Stimulated activated CD8-positive, alpha-beta memory T cell treated with anti-CD3 and anti-CD28 coated beads, Interleukin-4, amount 100 ng/mL, for 24 hours (primary cell): ENCODE measurements at places on chromosomes 2 and 18.

- DNase-seq: no peak
These were observed 182.3 kb downstream of the INO80D start for GRCh38 chr2:205903549-205904129.

GRCh38 chr2:166092889-166093288 lies 34.9 kb downstream of the SCN1A start:
- DNase-seq: no peak

GRCh38 chr2:98240786-98241398 lies 105.4 kb upstream of the CNGA3 start:
- DNase-seq: no peak

- DNase-seq: no peak
These were observed 210.9 kb upstream of the PKDCC start for GRCh38 chr2:41836948-41837347.

DNA sequence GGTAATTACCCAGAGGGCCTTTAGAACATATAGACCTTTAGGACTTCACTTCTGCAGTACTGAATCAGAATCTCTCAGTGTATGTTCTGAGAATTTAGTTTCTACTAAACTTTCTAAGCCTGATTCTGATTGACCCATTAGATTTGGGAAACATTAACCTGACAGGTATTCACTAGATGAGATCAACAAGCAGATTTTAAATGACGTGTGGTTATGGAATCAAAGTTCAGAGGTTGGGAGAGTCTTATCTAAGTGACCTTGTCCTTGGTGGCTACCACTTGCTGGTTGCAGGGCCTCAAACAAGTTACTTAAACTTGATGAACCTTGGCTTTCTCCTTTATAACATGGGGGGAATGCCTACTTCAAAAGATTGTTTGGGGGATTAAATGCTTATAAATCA lies 198.7 kb downstream of the PDE11A start:
- no peak for DNase-seq

DNA sequence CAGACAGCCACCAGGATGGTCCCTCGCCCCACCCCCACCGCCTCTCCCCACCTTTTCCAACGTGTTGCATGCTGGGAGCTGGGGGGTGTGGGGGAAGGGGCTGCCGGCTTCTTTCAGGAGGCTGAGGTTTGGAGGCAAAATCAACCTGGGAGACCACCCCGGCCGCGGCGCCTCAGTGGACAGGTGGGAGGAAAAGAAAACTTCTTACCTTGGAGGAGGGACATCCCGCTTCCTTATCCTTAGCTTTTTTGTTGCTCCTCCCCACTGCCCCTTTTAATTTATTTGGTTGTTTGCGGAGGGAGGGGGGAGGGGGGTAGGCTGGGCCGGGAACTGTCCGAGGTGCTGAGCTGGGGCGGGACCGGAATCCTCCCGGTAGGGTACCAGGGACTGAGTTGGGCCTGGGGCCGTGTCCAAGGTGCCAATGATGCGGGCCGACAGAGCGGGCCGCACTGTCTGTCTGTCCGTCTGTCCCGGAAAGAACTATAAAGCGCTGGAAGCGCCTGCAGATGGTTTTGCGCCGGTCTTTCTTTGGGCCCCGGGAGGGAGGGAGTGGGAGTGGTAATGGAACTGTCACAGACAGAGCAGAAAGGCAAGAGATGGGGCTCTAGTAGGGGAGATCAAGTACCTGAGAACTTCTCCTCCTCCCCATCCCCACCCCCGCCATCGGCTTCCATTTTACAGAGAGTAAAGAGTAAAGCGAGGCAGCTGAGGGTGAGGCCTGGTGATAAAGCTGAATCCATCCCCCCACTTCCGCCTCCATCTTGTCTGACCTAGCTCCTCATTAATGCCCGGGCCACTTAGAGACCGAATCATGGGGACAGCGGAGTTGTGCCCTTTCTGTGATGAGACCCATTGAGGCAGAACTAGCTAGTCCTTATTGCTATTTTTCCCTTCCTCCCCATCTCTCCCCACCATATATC lies 2.4 kb downstream of the CDK5R2 start:
- DNase-seq: no peak

GRCh38 chr18:49018554-49019445 lies 68.0 kb upstream of the SMAD7 start:
- DNase-seq: no peak

- DNase-seq: no peak
These were observed 240.8 kb upstream of the PIK3C3 start for GRCh38 chr18:41713969-41714825.

GRCh38 chr18:46570666-46571065 lies 86.4 kb downstream of the LOXHD1 start:
- no peak for DNase-seq

DNA sequence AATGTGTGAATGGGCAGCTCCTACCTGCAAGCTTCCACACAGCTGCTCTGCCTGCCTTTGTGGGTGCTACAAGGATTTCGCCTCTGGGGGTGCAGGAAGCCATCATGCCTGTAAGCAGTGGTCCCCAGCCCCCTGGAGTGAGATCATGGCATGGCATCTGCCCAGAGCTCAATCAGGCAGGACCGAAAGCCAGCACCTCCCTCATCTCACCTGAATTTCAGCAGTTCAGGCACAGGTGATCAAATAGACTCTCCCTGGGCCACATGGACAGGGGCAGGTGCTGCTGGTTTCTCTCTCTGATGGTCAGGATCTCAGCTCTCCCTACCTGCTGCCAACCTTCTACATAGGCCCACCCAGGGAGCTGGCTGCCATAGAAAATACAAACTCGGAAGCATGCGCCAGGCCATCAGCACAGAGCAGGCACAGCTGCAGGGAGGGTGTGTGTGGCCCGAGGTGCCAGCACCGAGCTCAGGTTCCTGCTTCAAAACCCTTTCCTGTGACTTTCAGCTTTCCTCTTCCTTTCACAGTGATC lies 133.2 kb upstream of the ID2 start:
- DNase-seq: no peak

DNA sequence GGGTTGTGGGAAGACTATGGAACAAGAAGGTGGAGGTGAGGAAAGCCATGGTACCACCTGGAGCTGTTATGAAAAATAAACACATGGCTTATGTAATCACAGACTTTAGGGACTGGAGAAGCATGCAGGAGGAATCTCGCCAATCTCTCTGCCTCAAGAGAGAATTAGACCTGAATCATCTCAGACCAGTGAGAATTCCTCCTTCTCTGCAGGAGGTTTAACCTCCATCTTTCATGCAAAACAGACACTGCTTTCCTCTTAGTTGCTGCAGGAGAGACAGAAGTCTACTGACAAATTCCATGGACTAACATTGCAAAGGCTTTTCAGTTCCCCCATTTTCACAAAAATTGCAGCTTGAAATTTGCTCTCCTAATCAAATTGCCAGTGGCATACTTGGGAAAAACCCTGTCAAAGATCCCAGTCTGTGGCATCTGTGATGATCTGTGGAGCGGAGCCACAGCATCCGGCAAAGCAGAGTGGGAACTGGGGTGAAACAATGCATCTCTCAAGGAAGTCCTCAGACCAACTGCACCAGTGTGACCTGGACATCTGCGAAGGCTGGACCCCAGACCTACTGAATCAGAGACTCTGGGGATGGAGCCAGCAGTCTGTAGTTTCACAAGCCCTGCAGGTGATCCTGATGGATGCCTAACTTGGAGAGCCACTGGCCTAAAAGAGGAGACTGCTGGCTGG lies 28.6 kb upstream of the NCKAP5 start:
- no peak for DNase-seq

- DNase-seq: no peak
These were observed 559.5 kb upstream of the GCFC2 start for GRCh38 chr2:76270096-76270710.

- no peak for DNase-seq
These were observed 77.2 kb upstream of the OTOS start for GRCh38 chr2:240217431-240218301.

DNA sequence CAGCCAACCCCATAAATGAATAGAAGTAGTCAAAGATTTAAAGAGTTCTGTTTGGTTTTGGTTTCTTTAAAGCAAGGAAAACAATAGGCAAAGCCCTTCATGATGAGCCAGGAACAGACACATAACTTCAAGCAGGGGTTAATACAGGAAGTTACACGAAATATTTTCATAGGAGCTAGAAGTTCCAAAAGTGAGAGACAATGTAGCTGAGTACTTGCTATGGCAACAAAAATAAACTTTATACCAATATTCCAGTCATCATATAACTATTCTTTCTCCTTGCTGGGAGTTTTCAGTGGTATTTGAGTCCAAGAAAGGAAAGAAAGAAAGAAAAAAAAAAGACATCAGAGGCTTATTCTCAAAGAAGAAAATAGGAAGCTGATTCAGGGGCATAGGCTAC lies 56.2 kb downstream of the COBLL1 start:
- no peak for DNase-seq

DNA sequence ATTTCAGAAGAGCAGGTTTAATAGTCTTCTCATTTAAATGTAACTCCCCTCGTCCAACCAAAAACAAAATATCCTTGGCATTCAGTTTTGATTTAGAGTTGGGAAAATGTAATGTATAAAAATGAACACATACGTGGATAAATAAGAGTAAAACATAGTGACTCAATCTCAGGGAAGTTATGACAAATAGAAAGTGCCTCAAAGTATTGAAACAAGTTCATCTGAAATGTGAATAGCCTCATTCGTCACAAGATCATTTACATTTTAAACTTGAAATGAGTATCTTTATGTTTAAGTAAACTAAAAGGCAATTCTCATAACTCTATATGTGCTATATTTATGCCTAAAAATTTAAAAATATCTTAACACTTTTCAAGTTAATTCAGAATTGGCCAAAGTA lies 122.2 kb upstream of the SMAD7 start:
- no peak for DNase-seq

GRCh38 chr2:150371044-150371818 lies 116.2 kb downstream of the RND3 start:
- no peak for DNase-seq

GRCh38 chr2:120231974-120232635 lies 8.9 kb upstream of the TMEM185B start:
- peak; percentile 44 for DNase-seq

DNA sequence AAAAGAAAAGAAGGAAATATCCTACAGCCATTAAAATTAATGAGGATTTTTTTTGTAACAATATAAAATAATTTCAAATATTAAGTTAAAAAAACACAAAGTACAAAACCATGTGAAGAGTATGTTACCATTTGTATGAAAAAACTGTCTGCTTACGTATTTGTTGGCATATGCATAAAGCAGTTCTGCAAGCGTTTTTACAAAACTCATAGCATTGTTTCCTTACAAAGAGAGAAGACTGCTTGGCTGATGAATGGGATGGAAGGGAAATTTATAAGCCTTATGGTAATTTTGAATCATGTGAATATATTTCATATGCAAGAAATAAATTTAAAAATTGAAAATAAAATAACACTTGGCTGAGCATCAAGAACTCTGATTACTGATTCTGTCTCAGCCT lies 63.1 kb downstream of the METTL4 start:
- no peak for DNase-seq

- no peak for DNase-seq
These were observed 89.2 kb upstream of the CD226 start for GRCh38 chr18:70036771-70037347.

- DNase-seq: no peak
These were observed 14.8 kb upstream of the C2orf66 start for GRCh38 chr2:196823750-196824522.

GRCh38 chr2:76953733-76954347 lies 568.3 kb downstream of the LRRTM4 start:
- no peak for DNase-seq

GRCh38 chr2:20110383-20110782 lies 59.0 kb upstream of the LAPTM4A start:
- no peak for DNase-seq

DNA sequence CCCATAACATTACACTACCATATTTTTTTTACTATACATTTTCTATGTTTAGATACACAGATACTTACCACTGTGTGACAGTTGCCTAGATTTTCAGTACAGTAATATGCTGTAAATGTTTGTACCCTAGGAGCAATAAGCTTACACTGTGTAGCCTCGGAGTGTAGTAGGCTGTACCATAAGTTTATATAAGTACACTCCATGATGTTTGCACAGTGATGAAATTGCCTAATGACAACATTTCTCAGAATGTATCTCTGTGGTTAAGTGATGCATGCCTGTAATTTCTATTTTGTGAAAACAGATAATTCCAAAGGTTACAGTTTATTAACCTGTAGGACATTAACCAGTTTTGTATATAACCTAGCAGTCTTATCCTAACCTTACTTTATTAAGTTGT lies 128.1 kb upstream of the RBMS1 start:
- no peak for DNase-seq

DNA sequence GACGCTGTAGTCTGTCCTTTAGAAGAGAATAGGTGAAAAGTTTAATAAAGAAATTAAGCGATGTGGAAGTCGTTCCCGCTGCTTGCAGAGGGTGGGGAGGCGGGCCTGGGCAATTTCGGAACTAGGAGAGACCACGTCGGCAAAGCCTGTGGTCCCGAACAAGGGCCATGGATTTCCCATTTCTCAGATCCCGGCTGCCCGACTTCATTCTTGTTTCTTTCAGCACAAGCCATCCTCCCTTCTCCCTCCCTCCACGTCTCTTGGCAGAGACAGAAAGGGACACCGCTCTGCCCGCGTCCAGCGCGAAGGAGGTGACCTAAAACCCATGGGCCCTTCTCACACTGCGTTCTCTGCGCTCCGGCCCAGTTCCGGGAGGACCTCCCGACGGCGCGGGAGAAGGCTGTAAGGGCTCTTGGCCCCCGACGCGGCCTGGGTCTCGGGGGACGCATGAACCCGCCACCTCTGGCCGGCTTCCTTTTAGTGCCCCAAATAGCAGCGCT lies 2.2 kb upstream of the BCL2L11 start:
- DNase-seq: no peak

DNA sequence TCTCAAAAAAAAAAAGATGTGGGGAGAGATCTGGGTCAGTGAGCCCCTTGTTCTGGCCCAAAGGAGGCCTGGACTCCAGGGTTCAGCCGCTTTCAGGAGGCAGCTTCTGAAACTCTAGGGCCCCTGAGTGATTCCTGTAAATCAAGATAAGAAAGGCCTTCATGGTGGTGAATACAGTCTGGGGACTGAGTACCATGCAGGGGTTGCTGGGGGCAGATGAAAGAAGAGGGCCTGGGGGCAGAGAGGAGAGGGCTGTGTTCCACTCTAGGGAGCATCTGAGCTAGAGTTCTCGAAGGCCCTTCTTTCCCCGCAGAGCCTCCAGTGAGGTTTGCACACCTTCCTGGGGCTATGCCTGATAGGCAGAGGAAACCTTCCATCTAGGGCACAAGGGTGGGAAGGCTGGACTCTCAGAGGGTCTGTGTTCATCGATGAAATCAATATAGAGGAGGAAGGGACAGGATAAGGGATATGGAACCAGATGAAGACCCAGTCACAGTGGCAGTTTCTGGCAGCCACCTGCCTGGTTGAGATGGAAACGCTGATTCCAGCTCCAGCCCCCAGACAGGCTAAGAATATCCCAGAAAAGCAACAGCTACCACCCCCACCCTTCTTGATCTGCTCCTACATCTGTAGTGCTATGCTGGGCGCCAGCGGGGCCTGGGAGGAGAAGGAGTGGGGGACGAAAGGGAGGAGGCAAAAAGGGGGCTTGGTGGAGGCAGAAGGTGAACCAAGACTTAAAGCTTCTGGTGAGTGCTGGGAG lies 4.7 kb upstream of the CDK5R2 start:
- DNase-seq: no peak

DNA sequence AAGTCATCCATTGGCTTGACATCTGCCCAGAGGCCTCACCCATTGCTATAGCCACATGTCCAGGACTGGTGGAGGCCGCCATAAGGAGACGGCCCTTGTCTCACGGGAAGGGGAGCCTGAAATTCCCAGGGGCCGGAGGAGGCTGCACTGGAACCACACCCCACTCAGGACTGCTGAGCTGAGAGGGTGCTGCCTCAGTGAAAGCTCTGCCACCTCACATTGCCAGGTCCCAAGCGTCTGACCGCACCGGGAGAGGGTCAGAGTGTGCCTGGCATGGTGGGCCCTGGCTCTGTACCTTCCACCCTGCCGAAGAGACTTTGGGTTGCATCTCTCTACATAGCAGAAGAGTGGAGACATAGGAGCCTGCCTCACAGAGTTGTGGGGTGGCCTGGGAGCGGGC lies 134.1 kb upstream of the GLI2 start:
- DNase-seq: no peak
